ENCODE measurements at places on chromosomes 3 and 15. TPM values are rescaled to one million over a fixed set of nuclear protein-coding genes. Genes with fewer than 3 reads are reported as not detected.

AZI2 gene
- 27.4 TPM for total RNA-seq

GRCh38 chr3:132360717-132361116 lies 43.5 kb downstream of the ACP3 start:
- no peak overlapping the region for H3K4me3 ChIP-seq
- DNase-seq, result no peak
- H3K27me3 ChIP-seq, result peaks cover 3% of the 10 kb centered on the region
- H3K4me1 ChIP-seq, result no peaks in the 10 kb centered on the region
- no peak overlapping the region for H3K27ac ChIP-seq

DNA sequence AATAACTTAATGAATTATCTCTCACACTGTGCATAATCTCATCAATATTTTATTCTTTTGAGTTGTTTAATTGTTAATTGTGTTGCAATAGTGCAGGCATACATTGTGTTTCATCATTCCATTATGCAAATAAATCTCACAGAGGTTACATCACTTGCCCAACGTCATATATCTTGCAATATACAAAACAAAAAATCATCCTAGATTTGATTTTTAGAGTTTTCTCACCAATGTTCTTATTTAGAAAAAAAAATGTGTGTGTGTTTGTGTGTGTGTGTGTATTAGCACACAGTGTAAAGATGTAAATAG lies 662.5 kb upstream of the GBE1 start:
- no peak overlapping the region for H3K27ac ChIP-seq
- DNase-seq, result no peak
- no peaks in the 10 kb centered on the region for H3K4me1 ChIP-seq
- H3K4me3 ChIP-seq, result no peak overlapping the region
- no peaks in the 10 kb centered on the region for H3K36me3 ChIP-seq
- no peaks in the 10 kb centered on the region for H3K27me3 ChIP-seq

GRCh38 chr3:81492040-81492439 lies 269.4 kb downstream of the GBE1 start:
- H3K4me1 ChIP-seq, result no peaks in the 10 kb centered on the region
- H3K4me3 ChIP-seq, result no peak overlapping the region

DNA sequence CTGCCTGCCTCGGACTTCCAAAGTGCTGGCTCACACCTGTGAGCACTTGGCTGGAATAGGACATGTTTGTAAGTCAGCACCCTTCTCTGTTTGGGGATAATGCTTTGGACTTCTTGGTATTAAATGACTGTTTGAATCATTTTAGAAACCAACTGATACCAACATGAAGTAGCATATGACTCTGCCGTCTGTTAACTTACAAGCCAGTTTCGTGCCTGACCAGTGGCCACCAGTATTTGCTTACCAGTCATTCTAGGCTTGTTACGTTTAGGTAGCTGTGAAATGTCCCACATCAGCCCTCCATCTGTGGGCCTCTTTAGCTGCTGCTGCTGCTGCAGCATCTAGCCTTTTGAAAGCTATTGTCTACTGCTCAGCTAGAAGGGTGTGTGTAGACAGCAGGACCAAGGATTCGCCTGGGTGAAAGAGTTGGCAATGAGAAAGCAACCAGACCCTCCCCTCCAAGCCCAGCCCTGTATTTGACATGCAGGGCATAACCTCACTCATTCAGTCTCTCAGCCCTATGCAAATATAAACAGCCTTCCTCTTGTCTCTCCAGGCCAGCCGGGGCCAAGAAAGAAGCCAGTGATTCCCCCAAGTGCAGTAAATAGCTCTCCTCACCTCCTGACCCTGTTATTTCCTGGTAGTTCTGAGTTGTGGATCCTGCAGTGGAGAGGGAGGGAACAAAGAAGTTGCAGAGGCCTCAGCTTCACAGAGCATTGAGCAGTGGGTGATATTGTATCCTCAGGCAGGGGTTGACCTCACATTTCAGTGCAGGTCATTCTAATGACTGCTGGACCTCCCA lies 51.0 kb downstream of the NKIRAS1 start:
- H3K27me3 ChIP-seq, result no peaks in the 10 kb centered on the region
- H3K27ac ChIP-seq, result no peak overlapping the region
- no peak for DNase-seq

GRCh38 chr15:38853608-38854007 lies 289.0 kb upstream of the RASGRP1 start:
- no peaks in the 10 kb centered on the region for H3K27me3 ChIP-seq
- no peak for DNase-seq
- H3K27ac ChIP-seq, result no peak overlapping the region
- H3K4me1 ChIP-seq, result no peaks in the 10 kb centered on the region
- no peak overlapping the region for H3K4me3 ChIP-seq

DNA sequence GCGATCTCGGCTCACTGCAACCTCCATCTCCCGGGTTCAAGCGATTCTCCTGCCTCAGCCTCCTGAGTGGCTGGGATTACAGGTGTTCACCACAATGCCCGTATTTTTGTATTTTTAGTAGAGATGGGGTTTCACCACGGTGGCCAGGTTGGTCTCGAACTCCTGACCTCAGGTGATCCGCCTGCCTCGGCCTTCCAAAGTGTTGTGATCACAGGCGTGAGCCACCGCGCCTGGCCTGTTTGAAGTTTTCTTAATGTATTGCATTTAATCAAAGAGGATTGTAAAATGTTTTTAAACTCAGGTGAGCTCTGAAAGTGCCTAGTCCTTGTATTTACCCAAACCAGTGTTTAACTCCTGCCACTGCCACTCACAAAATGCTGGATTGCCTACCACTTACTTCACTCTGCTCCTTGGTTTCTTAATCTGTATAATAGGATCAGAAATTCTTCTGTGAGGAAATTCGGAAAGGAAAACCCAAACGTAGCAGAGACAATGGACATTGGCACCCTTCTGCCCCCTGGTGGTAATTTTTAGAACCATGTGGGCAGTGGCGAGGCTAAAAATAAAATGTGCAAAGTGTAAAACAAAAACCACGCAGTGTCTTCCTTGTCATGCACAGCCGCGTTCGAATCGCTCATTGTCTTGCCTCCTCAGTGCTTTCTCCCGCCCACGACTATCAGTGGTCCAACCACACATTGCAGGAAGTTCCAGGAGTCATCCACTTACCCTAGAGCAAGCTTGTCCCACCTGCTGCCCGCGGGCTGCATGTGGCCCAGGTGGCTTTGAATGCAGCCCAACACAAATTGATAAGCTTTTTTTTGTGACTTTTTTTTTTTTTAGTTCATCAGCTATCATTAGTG lies 27.3 kb downstream of the CEP19 start:
- peak overlapping the region; percentile 15 for H3K4me3 ChIP-seq
- H3K36me3 ChIP-seq, result no peaks in the 10 kb centered on the region
- H3K27ac ChIP-seq, result no peak overlapping the region

DNA sequence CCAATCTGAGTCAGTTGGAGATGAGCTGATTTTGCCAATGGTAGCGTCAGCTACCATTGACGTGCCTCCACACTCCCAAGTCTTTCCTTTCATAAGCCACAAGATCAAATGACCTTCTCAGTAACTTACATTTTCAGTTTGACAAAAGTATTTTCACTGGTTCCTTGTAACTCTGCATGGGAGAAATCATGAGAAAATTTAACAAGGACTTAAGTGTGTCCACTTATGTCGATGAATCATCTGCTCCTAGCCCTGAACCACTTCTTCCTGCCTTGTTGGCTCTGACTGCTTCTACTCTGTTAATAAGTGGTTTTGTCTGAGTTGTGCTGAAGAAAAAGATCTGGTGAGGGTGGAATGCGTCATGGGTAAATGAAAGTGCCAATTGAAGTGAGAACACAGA lies 101.2 kb downstream of the NFKBIZ start:
- no peaks in the 10 kb centered on the region for H3K4me1 ChIP-seq
- no peak overlapping the region for H3K27ac ChIP-seq
- no peaks in the 10 kb centered on the region for H3K27me3 ChIP-seq
- no peak for DNase-seq

DNA sequence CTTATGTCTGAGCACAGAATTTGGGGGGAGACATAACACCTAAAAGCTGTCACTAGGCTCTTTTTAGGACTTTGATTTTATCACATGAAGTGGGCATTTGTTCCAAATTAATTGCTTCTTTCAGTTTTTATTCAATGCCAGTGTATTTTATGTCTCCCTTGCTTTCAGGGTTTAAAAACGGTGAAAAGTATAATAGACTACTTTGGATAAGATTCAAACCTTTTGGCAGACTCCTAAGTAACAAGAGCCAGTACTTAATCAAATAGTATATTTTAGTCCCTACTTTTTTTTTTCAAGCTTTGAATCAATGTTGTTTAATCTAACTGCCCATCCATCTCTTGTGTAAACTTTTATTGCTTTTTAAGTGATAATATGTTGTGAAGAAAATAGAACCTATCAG lies 847.2 kb upstream of the DPPA4 start:
- no peaks in the 10 kb centered on the region for H3K36me3 ChIP-seq
- H3K4me3 ChIP-seq, result no peak overlapping the region
- no peaks in the 10 kb centered on the region for H3K4me1 ChIP-seq
- H3K27ac ChIP-seq, result no peak overlapping the region

THRB gene
- total RNA-seq, result not detected

DNA sequence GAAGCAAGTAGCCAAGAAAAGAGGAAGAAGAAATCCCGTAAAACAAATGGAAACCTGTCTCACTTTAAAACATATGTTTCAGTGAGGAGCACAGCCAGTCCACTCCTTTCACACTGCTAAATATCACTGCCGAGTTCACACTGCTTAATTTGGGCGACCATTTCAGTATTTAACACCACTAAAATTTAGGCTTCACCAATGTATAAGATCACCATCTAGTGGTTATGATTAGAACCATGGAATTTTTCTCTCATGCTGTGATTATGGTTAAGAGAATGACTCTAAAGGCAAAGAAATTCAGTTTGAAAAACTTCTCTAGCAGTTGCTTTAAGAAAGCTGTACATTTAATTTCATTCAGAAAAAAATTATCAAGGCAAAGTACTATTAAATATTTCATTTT lies 16.6 kb downstream of the SLC4A7 start:
- H3K27ac ChIP-seq, result no peak overlapping the region
- peak; percentile 65 for DNase-seq
- no peaks in the 10 kb centered on the region for H3K4me1 ChIP-seq
- peaks cover 2% of the 10 kb centered on the region for H3K36me3 ChIP-seq
- H3K4me3 ChIP-seq, result no peak overlapping the region

DNA sequence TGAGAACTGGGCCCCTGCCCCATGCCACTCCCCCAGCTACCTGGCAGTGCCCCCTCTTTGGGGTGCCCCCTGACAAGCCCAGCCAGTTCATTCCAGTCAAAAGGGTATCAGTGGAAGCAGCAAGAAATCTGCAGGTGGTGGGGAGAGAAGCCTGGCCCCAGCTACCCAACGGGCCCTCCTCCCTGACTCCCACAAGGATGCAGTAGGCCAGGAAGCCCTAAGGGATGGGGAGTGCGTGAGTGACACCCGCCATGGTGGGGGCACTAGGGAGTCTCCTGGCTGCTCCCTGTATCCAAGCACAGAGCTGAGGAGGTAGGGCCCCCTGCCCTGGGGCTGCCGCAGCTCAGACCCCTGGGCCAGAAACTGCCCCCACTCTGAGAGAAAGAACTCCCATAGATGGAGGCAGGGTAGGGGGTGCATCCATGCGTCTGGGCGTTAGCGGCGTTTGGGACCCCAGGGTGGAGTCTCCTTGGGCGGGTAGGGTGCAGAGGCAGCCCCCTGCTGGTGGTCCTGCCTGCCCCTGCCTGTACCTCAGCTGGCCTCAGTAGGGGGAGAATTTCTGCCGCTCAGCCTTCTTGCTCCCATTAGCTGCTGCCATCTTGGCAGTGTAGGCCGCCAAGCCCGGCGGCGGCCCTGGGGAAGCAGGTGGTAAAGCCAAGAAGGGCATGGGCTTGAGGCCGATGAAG lies 2.5 kb downstream of the GPR62 start:
- no peak overlapping the region for H3K27ac ChIP-seq
- H3K4me3 ChIP-seq, result no peak overlapping the region
- peaks cover 20% of the 10 kb centered on the region for H3K4me1 ChIP-seq

GRCh38 chr3:40615110-40615915 lies 90.6 kb downstream of the ZNF621 start:
- no peaks in the 10 kb centered on the region for H3K4me1 ChIP-seq
- H3K4me3 ChIP-seq, result no peak overlapping the region
- peaks cover 21% of the 10 kb centered on the region for H3K27me3 ChIP-seq
- no peaks in the 10 kb centered on the region for H3K36me3 ChIP-seq

ZNF609 gene
- 62.4 TPM for total RNA-seq

DNA sequence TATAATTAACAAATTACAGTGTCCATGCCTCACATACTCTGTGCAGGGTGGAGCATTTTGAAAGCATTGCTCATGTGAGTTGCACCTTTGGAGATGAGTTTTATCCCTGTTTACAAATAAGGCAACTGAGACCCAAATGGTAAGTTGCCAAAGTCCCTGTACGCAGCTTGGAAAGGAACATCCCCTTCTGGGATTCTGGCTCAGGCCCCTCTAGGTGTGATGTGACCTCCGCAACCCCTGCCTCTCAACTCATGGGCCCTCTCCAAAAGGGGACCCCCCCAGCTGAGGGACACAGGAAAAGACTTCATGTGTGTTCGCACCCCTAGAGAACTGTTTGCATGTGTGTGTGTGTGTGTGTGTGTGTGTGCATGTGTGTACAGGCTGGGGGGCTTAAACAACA lies 25.3 kb downstream of the PRR20G start:
- H3K4me1 ChIP-seq, result no peaks in the 10 kb centered on the region
- no peak for DNase-seq
- no peaks in the 10 kb centered on the region for H3K27me3 ChIP-seq
- H3K36me3 ChIP-seq, result no peaks in the 10 kb centered on the region
- no peak overlapping the region for H3K27ac ChIP-seq
- no peak overlapping the region for H3K4me3 ChIP-seq

NEO1 gene
- 8.0 TPM for total RNA-seq

DNA sequence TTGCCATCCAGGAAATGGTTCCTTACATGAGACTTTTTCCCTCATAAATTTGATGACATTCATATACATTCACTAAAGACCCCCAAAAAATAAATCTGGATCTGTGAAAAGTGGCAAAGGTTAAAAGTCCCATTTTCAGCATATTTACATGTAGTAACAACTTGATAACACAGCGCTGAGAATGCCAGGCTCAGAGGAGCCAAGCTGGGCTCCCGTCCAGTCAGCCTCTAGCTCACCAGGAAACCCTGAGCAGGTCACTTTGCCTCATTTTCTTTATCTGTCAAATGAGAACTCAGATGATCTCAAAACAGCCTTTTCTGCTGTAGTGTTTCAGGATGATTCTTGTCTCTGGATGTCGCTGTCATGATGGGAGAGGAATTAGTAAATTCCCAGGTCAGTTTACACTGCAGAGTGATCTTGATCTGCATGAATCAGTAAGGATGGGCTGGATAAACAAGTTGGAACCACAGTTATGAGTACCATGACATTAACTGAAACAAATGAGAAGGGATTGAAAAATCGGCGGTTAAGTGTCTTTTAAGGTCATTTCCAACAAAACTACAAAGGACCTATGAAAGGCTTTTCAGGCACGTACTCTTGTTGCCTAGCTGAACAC lies 82.8 kb downstream of the PPARG start:
- H3K4me3 ChIP-seq, result no peak overlapping the region
- no peak overlapping the region for H3K27ac ChIP-seq
- no peaks in the 10 kb centered on the region for H3K36me3 ChIP-seq
- no peaks in the 10 kb centered on the region for H3K27me3 ChIP-seq
- no peaks in the 10 kb centered on the region for H3K4me1 ChIP-seq
- no peak for DNase-seq

GRCh38 chr3:75983609-75984290 lies 198.4 kb upstream of the ZNF717 start:
- H3K4me3 ChIP-seq, result no peak overlapping the region
- H3K4me1 ChIP-seq, result no peaks in the 10 kb centered on the region
- no peaks in the 10 kb centered on the region for H3K36me3 ChIP-seq
- no peaks in the 10 kb centered on the region for H3K27me3 ChIP-seq
- H3K27ac ChIP-seq, result no peak overlapping the region
- DNase-seq, result no peak
